Osteocyte (in vitro differentiated cells): ENCODE measurements at places on chromosomes 13 and 19. TPM values are rescaled to one million over a fixed set of nuclear protein-coding genes. Genes with fewer than 3 reads are reported as not detected.

GRCh38 chr19:29860492-29860891 is 48.7 kb downstream of the CCNE1 start:
- DNase-seq, result no peak

GRCh38 chr13:33483471-33483870 is 197.9 kb upstream of the STARD13 start:
- no peak for DNase-seq

The ZNF66 gene
- total RNA-seq, result 3.9 and 5.7 TPM in 2 replicates

- DNase-seq, result no peak
Measured at GRCh38 chr19:57682226-57682766, 519 bp downstream of the ZNF551 start.

The TMEM221 gene
- 0.30 and 0.55 TPM in 2 replicates for total RNA-seq

The TRIP10 gene
- 51.1 and 53.8 TPM in 2 replicates for total RNA-seq

GRCh38 chr19:6739390-6739882 is at the start of gene TRIP10:
Gene TRIP10 (plus strand): TSS chr19:6739680. CDS start chr19:6739762, 82 bp downstream.
- peak; percentile 93 for DNase-seq

GRCh38 chr13:101880581-101880980 is 428.1 kb downstream of the ITGBL1 start:
- no peak for DNase-seq

The TEX30 gene
- total RNA-seq, result 8.7 and 9.0 TPM in 2 replicates

DNA sequence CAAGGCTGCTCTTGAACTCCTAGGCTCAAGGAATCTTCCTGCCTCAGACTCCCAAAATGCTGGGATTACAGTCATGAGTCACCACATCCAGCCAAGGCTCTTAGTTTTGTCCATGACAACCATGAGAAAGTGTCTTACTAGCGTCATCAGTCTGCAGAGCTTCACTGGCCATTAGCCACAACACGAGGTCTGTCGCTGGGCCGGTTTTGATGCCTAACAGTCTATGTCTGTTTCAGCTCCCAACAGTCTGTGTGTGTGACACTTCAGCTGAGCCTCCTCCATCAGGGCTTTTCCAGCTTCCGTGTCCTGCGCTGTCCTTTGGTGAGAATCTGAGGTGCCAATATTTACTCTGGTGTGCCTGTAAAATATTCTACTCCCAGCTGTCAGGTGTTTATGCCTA is 47.6 kb downstream of the CEP89 start:
- no peak for DNase-seq

DNA sequence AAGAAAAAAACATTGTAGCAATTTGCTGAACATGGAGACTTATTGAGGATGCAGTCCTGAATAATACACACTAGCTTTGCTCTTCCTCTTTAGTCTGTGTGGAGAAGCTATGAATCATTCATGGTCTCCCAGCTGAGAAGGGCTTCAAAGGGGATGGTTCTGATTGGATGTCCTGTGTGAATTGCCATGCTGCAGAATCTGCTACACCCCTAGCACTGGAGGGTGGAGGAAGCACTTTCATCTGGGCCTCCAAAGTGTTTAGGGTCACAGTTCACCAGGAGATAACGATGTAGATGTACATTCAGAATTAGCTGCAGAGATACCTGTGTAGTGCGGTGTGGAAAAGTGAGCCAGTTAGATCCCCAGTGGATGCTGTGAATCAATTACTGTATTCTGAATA is 321.1 kb upstream of the EDNRB start:
- DNase-seq, result no peak

GRCh38 chr19:33459222-33460090 is 62.1 kb downstream of the PEPD start:
- peak; percentile 79 for DNase-seq

DNA sequence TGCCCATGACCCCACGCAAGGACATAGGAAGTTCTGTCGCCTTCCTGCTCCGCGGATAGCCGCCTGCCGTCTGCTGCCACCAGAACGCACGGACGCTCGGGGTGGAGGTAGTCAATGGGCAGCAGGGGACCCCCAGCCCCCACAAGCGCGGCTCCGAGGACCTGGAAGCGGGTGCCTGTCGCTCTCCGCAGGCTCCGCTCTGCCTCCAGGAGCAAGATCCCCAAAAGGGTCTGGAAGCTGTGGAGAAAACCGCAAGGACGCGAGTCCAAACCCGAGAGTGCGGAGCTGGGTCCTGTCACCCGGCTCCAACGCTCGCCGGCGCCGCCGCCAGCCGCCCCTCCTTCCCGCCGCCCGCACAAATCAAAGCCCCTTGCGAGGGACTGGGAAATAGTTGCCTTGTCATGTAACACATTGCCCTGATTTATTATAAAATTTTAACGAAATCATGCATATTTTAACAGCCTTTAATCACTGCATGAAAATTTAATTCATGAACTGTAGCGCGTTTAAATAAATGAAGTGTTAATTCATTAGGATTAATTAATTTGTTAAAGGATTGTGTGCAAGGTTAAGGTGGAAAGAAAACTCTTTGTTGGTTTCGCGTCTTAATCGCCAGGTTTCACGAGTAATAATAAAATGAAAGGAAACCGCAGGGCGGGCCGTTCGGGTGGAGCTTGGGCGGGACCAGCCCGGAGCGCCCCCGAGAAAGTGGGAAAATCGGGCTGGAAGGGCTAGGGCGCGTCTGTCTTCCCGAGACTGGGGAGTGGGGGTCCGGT is 5.5 kb upstream of the POU4F1 start:
- no peak for DNase-seq

The CGB1 gene
- not detected in 2 replicates for total RNA-seq
